ENCODE measurements at places on chromosomes 7 and 10. TPM values are rescaled to one million over a fixed set of nuclear protein-coding genes. Genes with fewer than 3 reads are reported as not detected.

Gene NEURL1
- total RNA-seq, result 1.5 TPM

Gene FAM221A
- total RNA-seq, result 5.7 TPM

Gene ZNF735
- not detected for total RNA-seq

Gene BAMBI
- total RNA-seq, result 0.95 TPM

Gene AMPH
- total RNA-seq, result 0.18 TPM

Gene MAD1L1
- total RNA-seq, result 81.2 TPM

Gene PTPRE
- 275 TPM for total RNA-seq

Gene SAP25
- 46.4 TPM for total RNA-seq

Gene PPP1R17
- not detected for total RNA-seq

Gene AZGP1
- not detected for total RNA-seq

Gene BLVRA
- 20.9 TPM for total RNA-seq

- H3K27me3 ChIP-seq, result no peaks in the 10 kb centered on the region
- no peak for DNase-seq
- no peak overlapping the region for H3K27ac ChIP-seq
- peaks cover 8% of the 10 kb centered on the region for H3K36me3 ChIP-seq
- H3K4me1 ChIP-seq, result peaks cover 9% of the 10 kb centered on the region
These were observed 25.4 kb downstream of the LCOR start for GRCh38 chr10:96857301-96858012.

- no peaks in the 10 kb centered on the region for H3K27me3 ChIP-seq
- no peak for DNase-seq
- no peak overlapping the region for H3K27ac ChIP-seq
- H3K36me3 ChIP-seq, result no peaks in the 10 kb centered on the region
- no peak overlapping the region for H3K4me3 ChIP-seq
These were observed 15.8 kb downstream of the FLNC start for GRCh38 chr7:128845987-128846386.

GRCh38 chr10:61140765-61141392 is 196.9 kb upstream of the RHOBTB1 start:
- no peak overlapping the region for H3K27ac ChIP-seq
- H3K27me3 ChIP-seq, result no peaks in the 10 kb centered on the region
- no peak overlapping the region for H3K4me3 ChIP-seq
- DNase-seq, result peak; percentile 41

GRCh38 chr7:159076333-159076732 is 68.3 kb downstream of the VIPR2 start:
- no peak overlapping the region for H3K27ac ChIP-seq
- H3K4me1 ChIP-seq, result peaks cover under 1% of the 10 kb centered on the region
- H3K4me3 ChIP-seq, result no peak overlapping the region
- no peak for DNase-seq
- no peaks in the 10 kb centered on the region for H3K36me3 ChIP-seq

DNA sequence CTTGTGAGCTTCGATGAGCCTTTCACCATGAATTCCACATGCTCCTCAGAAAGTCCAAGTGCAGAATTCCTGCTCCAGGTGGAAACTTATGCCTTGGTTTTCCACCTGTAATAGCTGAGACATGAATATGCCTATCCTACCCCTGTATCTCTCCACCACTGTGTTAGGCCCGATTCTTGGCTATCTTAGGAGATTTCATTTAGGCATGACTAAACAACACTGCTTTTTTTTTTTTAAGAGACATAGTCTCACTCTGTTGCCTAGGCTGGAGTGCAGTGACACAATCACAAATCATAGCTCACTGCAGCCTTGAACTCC is 57.2 kb downstream of the NCAPG2 start:
- H3K4me3 ChIP-seq, result no peak overlapping the region
- H3K27me3 ChIP-seq, result no peaks in the 10 kb centered on the region
- H3K36me3 ChIP-seq, result peaks cover 17% of the 10 kb centered on the region

- no peak for DNase-seq
- H3K4me1 ChIP-seq, result no peaks in the 10 kb centered on the region
- H3K36me3 ChIP-seq, result no peaks in the 10 kb centered on the region
- no peak overlapping the region for H3K4me3 ChIP-seq
- H3K27me3 ChIP-seq, result no peaks in the 10 kb centered on the region
- no peak overlapping the region for H3K27ac ChIP-seq
These were observed 138.4 kb upstream of the ABCB5 start for GRCh38 chr7:20477067-20477466.

GRCh38 chr7:16619979-16620408 is 25.6 kb downstream of the ANKMY2 start:
- DNase-seq, result no peak
- H3K36me3 ChIP-seq, result peaks cover 48% of the 10 kb centered on the region
- no peak overlapping the region for H3K27ac ChIP-seq
- H3K4me1 ChIP-seq, result no peaks in the 10 kb centered on the region

- H3K27me3 ChIP-seq, result no peaks in the 10 kb centered on the region
- peaks cover 10% of the 10 kb centered on the region for H3K4me1 ChIP-seq
- no peak overlapping the region for H3K27ac ChIP-seq
- no peak for DNase-seq
These were observed 325.4 kb downstream of the DNAJB6 start for GRCh38 chr7:157662110-157662791.

- H3K27ac ChIP-seq, result peak overlapping the region; percentile 3
- no peaks in the 10 kb centered on the region for H3K36me3 ChIP-seq
- no peak overlapping the region for H3K4me3 ChIP-seq
- H3K27me3 ChIP-seq, result no peaks in the 10 kb centered on the region
- no peak for DNase-seq
These were observed 143.1 kb downstream of the ARID5B start for GRCh38 chr10:62044566-62044965.

GRCh38 chr10:68606918-68607317 is 46.8 kb downstream of the TET1 start:
- no peaks in the 10 kb centered on the region for H3K4me1 ChIP-seq
- H3K27ac ChIP-seq, result no peak overlapping the region
- no peaks in the 10 kb centered on the region for H3K27me3 ChIP-seq
- H3K4me3 ChIP-seq, result no peak overlapping the region

GRCh38 chr10:125337510-125337909 is 177.1 kb upstream of the CTBP2 start:
- H3K27ac ChIP-seq, result no peak overlapping the region
- no peak overlapping the region for H3K4me3 ChIP-seq
- H3K36me3 ChIP-seq, result no peaks in the 10 kb centered on the region
- no peak for DNase-seq
- no peaks in the 10 kb centered on the region for H3K27me3 ChIP-seq

DNA sequence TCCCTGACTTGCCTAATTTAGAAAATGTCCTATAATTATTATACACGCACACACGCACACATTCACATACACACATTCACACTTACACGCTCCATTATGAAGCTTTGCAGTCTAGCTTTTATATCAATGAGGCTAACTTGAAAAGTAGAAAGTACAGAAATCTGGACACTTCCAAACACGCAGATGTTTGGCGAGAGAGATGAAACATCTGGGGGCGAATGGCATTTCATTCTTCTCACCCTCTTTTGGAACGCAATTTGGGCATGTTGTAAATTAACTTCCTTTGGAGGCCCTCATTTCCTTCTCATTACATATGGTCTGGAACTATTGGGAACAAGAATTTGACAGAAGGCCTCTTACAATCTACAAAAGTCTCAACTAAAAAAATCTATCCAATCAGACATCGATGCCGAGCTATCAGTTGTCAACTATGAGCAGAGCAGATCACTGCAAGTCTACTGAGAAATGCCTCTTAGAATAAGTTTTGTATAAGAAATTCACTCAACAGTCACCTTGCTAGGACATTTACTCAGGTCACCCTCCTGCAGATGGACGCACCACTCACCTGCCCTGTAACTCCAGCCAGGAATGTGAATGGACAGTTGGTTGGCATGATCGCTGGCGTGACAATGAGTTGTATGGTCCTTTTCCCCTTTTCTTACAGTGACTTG is 115.2 kb upstream of the ADAM12 start:
- H3K27ac ChIP-seq, result no peak overlapping the region
- H3K4me3 ChIP-seq, result no peak overlapping the region
- DNase-seq, result no peak
- H3K4me1 ChIP-seq, result no peaks in the 10 kb centered on the region

DNA sequence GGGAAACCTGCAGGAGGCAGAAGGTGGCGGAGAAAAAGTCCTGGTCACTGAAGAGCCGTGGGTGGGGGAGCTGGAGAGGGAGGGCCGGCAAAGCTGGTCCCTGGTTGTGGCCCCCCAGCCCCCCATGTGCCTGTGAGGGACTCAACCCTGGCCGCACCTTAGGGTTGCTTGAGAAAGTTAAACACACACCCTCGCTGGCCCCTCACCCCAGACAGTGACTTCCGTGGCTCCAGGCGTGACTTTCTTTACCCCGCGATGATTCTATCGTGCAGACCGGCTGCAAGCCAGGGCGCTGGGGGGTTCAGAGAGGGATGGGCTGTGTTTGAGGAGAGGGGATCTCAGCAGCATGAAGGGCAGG is 447.6 kb upstream of the FOXK1 start:
- no peaks in the 10 kb centered on the region for H3K4me1 ChIP-seq
- no peak overlapping the region for H3K4me3 ChIP-seq
- H3K27ac ChIP-seq, result no peak overlapping the region
- H3K27me3 ChIP-seq, result no peaks in the 10 kb centered on the region

DNA sequence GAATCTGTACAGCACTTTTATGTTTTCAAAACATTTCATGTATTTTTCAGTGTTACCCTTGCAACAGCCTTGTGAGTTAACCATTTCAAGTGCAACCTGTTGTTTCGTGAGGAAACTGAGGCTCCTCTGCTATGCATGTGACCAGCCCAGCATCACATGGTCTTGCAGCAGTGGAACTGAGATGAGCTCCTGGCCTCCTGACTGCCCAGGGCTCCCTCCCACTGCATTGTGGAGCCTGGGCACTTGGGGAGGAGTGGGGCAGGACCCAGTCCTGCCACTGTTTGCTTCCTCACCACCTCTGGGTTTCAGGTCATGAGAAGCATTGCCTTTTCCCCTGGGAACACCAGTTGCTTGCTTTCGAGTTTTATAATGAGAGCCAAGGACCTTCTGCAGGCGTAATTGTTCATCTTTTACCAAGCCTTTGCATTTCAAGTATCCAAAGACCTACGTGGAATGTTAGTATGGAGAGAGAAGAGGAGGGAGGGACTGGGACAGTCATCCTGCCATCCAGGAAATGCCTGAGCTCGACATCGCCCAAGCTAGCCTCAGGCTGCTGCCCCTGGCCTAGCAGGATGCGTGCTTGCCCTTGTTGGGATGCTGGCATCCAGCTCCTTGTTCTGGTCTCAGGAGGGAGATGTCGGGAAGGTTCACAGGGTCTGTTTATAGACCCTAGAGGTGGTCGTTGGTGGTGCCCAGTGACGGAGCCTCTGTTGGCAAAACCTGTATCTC is 32.3 kb upstream of the BHLHA15 start:
- no peaks in the 10 kb centered on the region for H3K27me3 ChIP-seq
- no peak for DNase-seq
- no peaks in the 10 kb centered on the region for H3K4me1 ChIP-seq
- peaks cover 2% of the 10 kb centered on the region for H3K36me3 ChIP-seq

DNA sequence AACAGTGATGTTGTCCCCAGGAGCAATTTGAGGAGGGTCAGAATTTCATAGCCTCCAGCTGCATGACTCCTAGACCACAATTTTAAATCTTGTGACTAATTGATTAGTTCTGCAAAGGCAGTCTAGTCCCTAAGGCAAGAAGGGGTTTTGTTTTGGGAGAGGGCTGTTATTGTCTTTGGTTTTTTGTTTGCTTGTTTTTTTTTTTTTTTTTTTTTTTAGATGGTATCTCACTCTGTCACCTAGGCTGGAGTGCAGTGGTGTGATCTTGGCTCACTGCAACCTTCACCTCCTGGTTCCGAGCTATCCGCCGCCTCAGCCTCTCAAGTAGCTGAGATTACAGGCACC is 117.0 kb downstream of the MARCHF5 start:
- H3K4me3 ChIP-seq, result no peak overlapping the region
- H3K36me3 ChIP-seq, result no peaks in the 10 kb centered on the region
- DNase-seq, result no peak

Data from natural killer cell (primary cell).